ENCODE measurements at places on chromosomes 2 and 18.

- DNase-seq, result no peak
Observed at GRCh38 chr18:48563027-48563426, 24.2 kb downstream of the CTIF start.

DNA sequence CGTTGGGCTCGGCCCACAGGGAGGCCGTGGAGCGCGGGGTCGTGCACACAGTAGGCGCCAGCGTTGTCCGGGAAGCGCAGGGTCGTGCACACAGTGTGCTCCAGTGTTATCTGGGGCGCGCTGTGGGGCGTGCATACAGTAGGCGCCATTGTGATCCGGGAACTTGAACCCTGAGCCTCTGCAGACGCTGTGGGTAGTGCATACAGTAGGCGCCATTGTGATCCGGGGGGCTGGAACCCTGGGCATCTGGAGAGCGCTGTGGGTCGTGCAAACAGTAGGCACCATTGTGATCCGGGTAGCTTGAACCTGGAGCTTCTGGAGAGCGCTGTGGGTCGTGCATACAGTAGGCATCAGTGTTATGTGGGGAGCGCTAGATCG, 793 bp downstream of the ZNF236 start:
- no peak for DNase-seq

DNA sequence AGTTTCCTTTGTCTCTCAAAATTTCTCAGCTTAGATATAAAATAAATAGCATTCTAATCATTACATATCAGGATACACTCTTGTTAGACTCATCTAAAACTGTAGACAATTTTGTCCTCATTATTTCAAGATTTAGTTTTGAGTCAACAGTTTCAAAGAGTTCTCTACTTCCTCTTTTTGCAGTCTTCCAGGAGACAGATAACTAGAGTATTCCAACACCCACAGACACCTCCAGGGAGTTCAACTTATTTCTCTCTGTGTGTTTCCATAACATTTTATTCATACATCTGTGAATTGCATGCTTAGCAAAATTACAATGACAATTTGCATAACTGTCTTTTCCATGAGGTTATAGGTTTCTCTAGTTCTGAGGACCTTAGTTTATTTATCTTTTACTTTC, 166.6 kb upstream of the HNMT start:
- no peak for DNase-seq

- DNase-seq, result no peak
Observed at GRCh38 chr2:64101141-64101591, 43.1 kb downstream of the PELI1 start.

- no peak for DNase-seq
Observed at GRCh38 chr2:154402213-154402612, 296.3 kb upstream of the KCNJ3 start.

DNA sequence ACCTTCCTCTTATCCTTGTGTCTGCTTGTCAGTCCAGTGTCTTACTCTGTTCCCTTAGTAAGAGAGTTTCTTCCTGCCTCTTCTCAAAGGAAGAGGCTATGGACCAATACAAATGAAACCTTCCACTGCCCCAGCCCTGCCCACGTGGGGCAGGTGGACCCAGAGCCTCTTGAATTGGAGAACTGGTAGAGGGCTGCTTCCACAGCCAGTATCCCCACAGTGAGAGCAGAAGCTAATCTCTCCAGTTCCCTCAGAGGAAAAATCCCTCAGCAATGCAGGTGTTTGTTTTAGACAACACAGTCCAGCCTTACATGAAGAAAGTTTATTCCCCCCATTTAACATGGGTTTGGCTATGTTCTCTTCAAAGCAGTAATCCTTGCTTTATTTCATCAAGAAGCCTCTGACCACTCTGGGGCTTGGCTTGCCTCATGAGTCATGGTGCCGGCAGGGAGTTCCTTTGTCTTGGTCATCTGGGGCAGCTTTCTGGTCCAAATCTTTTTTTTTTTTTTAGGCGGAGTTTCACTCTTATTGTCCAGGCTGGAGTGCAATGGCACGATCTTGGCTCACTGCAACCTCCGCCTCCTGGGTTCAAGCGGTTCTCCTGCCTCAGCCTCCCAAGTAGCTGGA, 6.5 kb upstream of the CYBRD1 start:
- DNase-seq, result no peak

DNA sequence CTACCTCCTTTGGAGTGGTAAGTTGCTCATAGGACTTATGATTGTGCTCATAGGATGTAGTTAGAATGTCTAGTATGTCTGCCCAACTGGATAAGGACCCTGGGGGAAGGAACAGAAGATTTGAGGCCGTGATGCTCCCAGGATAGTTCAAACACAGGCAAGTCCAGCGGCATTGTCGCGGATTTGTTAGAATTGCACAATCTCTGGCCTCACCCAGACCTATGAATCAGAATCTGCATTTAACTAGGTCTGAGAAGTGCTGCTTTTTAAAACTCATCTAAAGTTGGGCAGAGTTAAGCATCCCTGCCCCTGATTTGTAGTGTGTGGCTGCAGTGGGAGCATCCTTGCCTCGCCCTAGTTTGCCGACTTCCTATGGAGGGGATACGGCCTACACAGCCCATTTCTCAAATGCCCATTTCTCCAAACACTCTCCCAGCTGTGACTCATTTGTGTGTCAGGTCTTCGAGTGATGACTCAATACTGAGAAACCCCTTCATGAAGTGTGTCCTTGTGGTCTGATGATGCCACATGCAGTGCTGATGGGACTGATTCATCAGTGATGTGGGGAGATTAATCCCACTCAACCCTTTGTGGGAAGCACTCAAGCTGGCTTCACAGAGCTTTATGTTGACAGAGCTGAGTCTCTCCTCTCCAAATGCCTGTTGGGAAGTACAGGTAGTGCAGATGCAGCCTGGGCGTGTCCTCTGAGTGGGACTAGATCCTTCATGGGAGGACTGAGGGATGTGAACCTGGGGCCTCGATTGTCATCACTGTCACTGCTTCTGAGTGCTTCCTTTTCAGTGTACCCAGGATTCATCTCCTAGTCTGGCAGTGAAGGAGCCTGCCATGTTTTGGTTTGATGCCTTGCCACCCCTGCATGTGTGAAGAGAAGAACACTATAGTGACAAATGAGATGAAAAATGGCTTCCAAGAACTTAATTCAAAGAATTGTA, 18.7 kb downstream of the SMIM21 start:
- DNase-seq, result peak; percentile 11

DNA sequence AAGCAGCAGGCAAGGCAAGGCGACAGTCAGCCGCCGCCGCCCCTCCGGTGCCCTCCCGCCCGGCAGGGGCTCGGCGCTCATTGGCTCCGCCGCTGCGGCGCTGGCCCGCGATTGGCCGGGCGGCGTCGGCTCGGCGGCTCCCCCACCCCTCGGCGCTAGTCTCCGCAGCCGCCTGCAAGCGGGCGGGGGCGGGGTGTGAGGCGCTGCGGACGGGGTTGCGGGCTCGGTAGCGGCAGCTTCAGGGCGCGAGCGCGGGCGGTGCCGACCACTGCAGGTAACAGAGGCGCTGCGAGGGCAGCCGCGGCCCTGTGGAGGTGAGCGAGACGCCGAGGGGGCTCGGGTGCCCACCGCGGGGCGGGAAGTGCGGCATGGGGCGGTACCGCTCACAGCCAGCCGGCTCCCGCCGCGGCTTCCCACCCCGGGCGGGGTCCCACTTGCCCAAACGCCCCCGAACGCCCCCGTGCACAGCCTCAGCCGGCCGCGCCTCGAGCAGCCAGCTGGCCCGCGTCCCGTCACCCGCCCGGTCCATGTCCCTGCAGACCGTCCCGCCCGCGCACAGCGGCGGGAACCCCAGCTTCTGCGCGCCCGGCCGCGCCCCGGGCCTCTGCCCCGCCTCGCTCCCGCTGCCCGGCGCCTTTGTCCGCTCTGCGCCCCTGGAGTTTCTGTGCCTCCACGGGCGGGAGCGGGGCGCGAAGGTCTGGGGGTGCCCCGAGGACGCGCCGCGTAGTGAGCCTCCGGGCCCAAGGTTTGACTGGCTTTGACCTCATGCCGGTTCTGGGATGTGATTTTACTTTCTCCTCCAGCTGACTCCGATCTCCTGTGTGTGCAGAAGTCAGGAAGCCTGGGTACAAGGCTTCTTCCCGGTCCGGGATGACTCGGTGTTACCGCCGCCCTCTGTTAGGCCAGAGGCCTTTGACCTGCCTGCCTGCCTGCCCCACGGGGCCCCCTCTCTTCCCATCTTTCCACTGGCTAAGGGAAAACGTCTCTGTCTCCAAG, at the start of gene SANBR:
Gene SANBR, plus strand, starts transcription at position 158 of the 996 bp plus-strand sequence. CDS start 4,480 bp downstream, outside the sequence.
- peak; percentile 82 for DNase-seq

DNA sequence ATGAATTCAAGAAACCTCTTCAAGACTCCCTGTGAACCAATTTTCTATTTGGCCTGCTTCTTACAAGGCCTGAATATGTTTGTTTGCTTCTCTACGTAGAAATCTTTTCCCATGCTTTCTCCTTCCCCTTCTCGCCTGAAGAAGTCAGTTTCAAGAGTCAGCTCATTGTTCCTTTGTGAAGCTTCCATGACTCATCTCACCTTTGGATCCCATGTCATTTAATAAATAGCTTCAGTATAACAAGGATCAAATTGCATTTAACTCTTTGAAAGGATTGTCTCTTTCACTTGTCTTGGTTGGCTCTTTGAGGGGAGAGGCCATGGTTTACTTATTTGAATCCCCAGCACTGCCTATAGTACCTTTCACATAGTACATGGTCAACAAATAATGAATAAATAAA, 28.4 kb downstream of the CPS1 start:
- no peak for DNase-seq

DNA sequence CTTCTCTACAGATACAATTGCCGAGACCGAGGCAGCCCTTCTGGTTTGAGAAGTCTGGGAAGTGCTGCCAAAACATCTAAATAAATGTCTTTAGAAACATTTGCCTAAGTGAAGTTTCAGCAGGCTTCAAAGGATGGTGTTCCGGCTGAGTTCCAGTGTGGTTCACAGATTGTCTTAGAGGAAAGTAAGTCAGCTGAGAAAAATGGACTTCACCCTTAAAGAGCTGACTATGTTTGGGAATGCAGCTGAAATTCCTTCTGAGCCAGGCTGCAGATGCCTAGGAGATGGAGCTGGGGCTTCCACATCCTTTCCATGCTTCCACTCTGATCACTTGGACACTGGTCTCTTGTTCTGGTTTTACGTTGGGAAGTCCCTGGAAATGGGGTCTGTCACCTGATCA, 83.6 kb downstream of the FHOD3 start:
- no peak for DNase-seq

- no peak for DNase-seq
Observed at GRCh38 chr2:118091631-118092030, 3.4 kb downstream of the INSIG2 start.

DNA sequence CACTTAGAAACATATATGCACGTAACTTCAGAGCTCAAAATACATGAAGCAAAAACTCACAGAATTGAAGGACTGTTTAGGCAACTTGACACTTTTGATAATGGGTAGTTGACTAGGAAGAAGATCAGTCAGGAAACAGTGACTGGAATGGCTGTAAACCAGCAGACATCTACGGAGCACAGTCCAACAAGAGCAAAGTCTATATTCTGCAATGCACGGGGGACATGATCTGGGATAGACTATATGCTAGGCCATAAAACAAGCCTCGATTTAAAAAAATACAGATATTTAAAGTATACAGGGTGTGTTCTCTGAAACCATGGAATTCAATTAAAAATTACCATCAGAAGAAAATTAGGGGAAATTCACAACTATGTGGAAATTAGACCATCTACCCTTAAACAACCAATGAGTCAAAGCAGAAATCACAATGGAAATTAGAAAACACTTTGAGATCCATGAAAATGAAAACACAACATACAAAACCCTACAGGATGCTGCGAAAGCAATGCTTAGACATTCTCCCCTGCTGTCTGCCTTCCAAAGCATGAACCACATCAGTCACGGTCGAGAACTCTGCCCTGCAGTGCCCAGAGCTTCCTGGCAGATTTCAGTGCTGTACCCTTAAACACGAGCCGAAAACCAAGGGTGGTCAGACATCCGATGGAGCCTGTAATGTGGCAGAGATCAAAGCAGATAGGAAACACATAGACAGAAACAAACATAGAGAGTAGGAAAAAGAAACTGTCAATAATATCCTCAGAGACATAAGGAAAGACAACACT, 651.9 kb upstream of the HS6ST1 start:
- DNase-seq, result no peak

GRCh38 chr2:74374509-74375205, 5.5 kb downstream of the DCTN1 start:
- no peak for DNase-seq

DNA sequence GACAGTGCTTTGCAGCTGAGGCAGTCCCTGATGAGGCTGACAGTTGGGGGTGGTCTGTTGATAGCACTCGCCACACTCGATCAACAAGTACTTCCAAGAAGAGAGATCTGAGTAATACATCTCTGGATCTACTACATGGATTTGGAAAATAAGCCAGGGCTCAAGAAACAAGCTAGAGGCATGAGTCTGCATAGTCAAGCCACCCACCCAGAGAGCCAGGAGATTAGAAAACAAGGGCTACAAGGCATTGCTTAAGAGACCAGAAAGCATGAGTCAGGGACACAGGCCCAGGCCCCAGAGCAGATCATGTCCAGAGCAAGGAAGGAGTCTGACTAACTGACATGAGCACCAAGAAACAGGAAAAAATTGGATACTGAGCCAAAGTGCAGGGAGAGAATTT, 196.9 kb upstream of the CWC22 start:
- no peak for DNase-seq

GRCh38 chr2:7053650-7054265, 136.5 kb downstream of the RNF144A start:
- no peak for DNase-seq

DNA sequence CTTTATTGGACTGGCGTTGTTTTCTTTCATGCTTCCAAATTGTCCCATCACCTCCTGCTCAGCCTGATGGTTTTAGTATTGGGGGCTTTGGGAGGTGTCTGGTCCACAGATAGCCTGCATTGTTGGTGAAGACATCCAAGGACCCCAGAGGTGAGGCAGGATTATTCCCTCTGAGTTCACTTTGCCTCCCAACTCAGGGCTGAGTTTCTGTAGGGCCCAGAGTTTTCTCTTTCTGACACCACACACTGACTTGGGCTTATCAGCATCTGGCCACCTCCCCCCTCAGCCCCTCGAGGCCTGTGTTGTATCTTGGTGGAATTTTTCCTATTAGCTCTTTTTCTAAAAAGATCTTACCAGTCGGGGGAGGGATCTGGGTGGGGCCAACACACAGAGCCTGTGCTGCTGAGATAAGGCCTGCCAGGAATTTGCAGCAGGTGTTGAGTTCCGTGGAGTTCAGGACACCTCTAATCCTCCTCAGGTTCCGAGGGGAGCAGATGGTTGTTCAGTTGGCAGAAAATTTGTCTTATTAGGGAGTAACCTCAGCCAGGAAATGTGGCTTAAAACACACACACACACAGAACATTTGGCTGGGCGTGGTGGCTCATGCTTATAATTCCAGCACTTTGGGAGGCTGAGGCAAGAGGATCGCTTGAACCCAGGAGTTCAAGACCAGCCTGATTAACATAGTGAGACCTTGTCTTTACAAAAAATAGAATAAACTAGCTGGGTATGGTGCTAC, 7.3 kb downstream of the EMILIN2 start:
- DNase-seq, result no peak

GRCh38 chr2:24721470-24721869, 71.7 kb downstream of the PTRHD1 start:
- no peak for DNase-seq

- no peak for DNase-seq
Observed at GRCh38 chr2:230267556-230267955, 42.0 kb downstream of the SP140 start.

GRCh38 chr18:21096760-21097159, 14.9 kb downstream of the ROCK1 start:
- no peak for DNase-seq

- DNase-seq, result no peak
Observed at GRCh38 chr18:35466815-35467623, 30.7 kb downstream of the INO80C start.

Measured in stimulated activated CD4-positive, alpha-beta T cell treated with anti-CD3 and anti-CD28 coated beads, Interleukin-4, amount 100 ng/mL, for 1 hour (primary cell).